ENCODE measurements at places on chromosomes 5 and 9.

GRCh38 chr5:54837981-54838380 lies 147.4 kb downstream of the ESM1 start:
- DNase-seq = no peak

DNA sequence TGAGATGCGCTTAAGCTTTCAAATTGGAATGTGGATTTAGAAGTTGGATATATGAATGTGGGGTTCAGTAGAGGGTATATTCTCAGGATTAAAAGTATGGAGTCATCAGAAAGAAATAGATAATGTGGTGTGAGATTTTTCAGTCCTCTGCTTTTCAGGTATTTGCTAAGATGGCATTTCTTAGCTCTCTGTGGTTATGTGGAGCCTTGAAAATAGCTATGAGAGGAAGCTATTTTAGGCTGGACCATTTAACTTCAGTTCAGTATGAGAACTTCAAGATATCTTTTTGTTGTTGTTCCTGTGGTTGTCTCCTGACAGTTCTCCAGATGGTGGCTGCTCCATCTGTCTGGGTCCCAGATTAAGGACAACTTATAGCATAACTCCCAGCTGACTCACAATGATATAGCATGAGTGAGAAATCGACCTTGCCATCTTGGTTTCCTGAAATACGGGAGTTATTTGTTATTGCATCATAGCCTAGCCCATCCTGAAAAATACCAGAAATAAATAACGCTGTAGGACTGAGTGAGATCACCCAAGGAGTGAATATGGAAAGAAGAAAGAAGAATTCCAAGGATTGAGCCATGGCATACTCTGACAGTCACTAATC lies 461.5 kb downstream of the ANXA1 start:
- DNase-seq = no peak

DNA sequence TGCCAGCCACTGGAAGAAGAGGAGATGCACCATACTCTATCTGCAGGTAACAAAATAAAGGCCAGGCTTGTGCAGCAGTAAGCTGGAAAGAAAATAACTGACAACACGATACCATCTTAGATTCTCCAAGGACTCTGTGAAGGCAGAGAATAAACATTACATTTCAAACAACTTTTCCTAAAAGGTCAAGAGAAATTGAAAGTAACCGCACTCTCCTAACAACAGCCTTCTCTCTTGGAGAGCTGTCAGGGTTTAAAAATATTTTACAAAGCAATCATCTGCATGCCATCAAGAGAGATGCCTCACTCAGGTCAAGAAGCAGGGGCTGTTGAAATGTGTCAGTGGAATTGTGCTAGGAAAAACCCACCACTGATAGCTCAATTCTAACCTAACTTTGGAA lies 13.5 kb upstream of the TTLL11 start:
- no peak for DNase-seq

- DNase-seq = no peak
Observed at GRCh38 chr5:134446938-134447337, 35.3 kb upstream of the CDKN2AIPNL start.

DNA sequence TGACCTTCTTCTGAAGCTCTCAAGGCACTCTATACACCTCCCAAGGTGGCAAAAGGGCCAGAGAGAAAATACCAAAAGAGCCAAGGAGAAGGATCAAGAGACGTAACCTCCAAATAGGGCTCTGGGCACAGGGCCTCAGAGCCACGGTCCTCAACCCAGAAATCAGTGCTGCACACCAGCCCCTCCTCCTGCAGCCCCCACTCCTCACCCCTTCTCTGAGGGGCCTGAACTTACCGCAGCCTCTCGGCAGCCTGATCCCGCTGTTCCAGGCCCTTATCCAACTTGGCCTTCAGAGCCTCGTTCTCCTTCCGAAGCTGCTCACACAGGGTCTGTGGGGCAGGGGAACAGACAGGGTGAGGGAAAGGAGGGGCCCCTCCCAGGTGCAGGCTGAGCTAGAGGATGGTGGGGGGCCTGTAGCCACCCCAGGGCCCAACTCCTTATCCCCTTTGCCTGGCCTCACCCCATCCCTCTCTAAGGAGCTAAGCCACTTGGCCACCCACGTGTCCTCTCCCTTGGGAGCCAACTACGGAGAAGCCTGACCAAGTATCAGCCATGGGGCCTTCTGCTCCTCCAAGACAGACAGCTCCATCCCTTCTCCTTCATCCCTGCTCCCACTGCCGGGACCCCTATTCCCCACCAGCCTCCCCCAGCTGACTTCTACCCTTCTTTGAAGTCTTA lies 28.8 kb downstream of the TNIP1 start:
- no peak for DNase-seq

- DNase-seq = no peak
Observed at GRCh38 chr9:114314256-114314867, 8.5 kb upstream of the ORM1 start.

- DNase-seq = no peak
Observed at GRCh38 chr9:97975376-97975775, 7.8 kb upstream of the ANP32B start.

GRCh38 chr5:7576023-7576715 lies 180.2 kb downstream of the ADCY2 start:
- DNase-seq = peak; percentile 84

GRCh38 chr9:120528327-120528726 lies 51.6 kb downstream of the CDK5RAP2 start:
- no peak for DNase-seq

DNA sequence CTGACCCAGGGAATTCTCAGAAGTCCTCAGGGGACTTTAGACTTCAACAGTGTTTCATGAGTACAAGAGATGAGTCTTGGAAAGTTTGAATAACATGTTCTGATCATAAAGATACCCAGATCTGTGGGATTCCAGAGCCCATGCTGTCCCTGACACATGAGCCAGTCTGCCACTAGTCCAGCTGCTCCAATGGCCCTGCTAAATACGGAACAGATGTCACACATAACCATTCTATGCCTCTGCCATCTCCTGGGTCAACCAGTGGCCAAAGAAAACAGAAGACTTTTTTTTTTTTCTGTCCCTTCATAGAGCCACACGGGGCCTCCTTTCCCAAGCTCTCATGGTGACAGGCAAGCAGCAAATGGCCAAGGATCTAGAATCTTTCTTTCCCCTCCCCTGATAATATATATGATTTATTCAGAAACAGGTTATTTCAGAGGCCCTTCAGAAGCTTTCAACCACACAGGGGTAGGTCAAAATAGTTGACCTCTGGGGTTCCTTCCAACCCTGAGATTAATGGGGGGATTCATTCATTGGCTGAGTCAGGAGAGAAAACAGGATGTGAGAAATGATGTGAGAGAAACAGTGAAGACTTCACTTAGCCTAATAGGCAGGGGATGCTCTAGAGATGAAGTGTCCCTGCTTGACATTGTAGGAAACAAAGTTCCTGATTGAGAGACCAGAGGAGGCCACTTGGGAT lies 367.7 kb downstream of the CDK5RAP2 start:
- DNase-seq = no peak

DNA sequence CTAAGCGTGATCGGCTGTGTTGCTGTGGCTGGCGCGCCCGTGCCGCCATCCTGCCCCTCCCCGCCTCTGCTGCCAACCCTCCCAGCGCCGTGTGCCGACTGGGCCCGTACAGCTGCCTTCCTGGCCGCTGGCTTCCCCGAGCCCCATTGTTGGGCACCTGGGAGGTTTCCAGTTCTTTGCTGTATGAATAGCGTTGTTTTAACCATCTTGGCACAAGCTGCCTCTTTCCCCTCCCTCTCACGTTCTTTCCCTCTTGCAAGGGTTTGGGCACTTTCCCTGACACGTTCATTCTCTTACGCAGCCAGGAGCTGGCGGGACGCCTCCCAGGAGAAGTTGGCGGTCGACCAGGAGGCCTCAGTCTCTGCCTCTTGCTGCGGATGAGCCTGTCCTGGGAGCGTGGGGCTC lies 43.1 kb upstream of the RXRA start:
- no peak for DNase-seq

- no peak for DNase-seq
Observed at GRCh38 chr5:172688349-172689217, 47.5 kb downstream of the NEURL1B start.

GRCh38 chr9:135210676-135211523 lies 123.4 kb downstream of the OLFM1 start:
- no peak for DNase-seq

- no peak for DNase-seq
Observed at GRCh38 chr5:136260656-136261055, 67.7 kb upstream of the SMIM32 start.

DNA sequence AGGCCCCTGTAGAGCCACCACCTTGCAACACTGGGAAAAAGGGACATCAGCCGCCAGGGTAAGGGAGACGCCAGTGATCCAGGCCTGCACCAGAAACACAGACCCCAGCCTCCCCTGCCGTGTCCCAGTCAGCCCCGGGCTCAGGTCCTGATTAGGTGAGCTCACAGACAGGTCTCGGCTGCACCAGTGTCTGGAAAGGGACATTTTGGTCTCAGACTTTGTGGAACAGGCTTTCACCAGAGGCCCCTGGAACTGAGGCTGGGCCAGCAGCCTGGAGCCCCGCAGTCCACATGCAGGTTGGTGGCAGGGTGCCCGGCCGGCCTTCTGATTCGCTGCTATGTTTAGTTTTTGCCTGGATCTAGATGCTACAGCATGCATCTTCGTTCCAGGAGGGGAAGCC lies 369.0 kb upstream of the IRX4 start:
- DNase-seq = no peak

GRCh38 chr9:16708656-16709435 lies 161.6 kb downstream of the BNC2 start:
- no peak for DNase-seq
